ENCODE measurements at places on chromosomes 5 and 9.

- DNase-seq = peak; percentile 95
Measured at GRCh38 chr9:94805585-94805984, 79.1 kb downstream of the AOPEP start.

DNA sequence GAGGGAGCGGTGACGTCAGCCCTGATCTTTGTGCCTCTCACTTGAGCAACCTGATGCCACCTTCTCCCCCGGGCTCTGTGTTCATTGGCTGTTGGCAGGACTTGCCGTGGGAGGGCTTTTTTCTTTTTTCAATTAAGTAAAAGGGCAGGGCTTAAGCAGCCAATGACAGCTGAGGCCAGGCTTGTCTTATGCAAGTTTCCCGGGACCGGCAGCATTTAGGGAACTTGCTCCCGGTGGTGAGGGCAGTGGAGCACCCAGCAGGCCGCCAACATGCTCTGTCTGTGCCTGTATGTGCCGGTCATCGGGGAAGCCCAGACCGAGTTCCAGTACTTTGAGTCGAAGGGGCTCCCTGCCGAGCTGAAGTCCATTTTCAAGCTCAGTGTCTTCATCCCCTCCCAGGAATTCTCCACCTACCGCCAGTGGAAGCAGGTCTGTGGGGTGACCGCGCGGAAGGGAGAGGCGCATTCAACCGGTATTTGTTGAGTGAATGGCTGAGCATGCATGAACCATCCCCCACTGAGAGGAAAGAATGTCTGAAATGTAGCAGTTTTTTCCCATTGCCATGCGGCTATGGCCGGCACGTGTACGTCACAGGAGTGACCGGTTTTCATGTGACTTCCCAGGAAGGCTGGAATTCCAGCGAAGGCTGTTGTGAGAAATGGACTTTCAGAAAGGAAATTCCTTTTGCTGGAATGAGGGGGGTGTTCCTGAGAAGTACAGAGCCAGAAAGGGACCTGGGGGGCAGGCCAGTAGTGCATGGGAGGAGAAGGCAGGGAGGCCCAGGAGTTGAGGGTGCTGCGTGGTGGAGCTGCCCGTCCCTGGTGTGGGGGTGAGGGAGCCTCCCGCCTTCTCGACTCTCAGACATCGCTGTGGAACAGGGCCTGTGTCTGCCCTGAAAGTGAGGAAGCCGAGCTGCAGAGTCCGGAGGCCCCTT is 29.0 kb downstream of the PTGES2 start:
- peak; percentile 90 for DNase-seq

DNA sequence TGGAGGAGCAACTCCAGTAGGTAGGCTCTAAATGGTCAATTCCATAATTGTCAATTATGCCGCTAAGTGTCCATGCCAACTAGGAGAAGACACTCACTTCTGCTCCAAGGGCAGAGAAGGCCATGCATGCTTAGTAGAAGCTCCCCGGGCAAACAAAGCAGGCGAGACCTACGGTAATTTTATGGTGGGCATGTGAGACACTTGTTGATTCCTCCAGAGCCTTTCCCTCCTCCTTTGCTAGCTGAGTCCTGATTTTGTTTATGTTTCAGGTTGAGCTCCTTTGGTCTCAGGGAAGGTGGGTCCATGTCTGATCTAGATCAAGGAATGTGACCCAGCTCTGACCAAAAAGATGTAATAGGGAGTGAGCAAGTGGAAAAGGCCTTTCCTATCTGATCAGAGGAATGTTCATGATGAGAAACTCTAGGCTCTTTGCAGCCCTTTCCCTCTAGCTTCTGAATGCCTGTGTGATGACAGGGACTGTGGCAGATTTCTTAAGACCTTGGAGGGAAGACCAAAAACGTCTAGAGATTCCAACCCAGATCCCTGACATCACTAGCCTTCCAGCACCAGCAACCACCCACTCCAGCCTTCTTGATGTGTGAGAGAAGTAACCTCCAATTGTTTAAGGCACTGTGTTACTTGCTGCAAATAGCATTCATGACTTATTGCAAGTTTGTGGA is 7.7 kb upstream of the CPEB4 start:
- DNase-seq = peak; percentile 84

- no peak for DNase-seq
Measured at GRCh38 chr5:54900984-54901725, 84.2 kb downstream of the ESM1 start.

DNA sequence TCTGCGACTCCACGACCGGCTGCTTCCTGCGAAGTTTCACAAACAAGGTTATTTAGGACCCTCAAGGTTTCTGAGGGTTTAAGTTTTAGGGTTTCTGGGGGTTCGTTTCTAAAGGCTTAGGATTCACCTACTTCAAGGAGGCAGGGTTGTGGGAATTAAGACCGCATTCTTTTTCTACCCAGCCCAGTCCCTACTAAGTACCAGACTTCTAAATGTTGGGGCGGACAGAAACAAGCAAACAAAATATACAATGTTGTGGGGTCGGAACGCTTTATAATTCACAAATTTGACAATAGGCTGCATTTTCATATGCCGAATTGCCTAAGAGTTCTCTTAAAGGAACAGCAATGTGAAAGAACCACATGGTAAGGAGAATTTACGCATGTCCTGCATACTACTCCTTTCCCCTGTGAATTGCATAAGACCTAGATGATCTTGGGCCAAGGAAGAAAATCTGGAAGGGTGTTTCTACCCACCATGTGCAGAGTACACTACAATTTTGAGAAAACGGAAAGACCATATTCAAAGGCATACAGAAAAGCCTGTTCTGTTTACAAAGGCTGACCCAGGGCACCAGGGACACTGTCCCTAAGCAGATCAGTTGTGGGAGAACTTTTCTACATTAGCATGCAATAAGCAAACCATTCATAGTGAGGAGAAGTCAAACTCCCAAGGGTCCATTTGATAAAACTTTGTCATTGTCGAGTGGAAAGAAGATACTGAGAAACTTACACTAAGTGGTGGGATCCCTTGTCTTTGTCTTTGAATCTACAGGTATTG is 457.3 kb downstream of the RAB3C start:
- DNase-seq = no peak

GRCh38 chr9:92963831-92964606 is 16.7 kb downstream of the FGD3 start:
- DNase-seq = no peak

Measured in GM04503 (cell line).